ENCODE measurements at places on chromosomes 16 and 17.

GRCh38 chr17:15973834-15974233 is 25.7 kb downstream of the ZSWIM7 start:
- no peak for DNase-seq

GRCh38 chr16:86202267-86202666 is 303.3 kb downstream of the IRF8 start:
- no peak for DNase-seq

DNA sequence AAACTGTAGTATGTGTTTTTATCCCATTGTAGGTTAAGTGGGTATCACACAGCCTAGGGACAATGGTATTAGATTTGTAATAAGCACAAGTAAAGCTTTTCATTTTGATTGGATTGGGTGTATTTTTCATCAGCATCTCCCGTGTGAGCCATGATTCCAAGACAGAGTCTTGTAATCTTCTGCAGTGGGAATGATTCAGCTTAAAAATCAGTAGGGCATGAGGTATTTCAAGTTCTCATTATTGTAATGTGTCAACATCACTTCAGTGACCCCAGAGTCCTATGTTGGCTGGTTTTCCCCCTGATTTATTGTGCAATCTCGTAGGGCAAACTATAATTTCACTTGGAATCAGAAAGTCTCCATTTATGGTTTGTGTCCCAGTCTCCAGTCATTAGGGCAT is 833.2 kb upstream of the RBFOX1 start:
- no peak for DNase-seq

DNA sequence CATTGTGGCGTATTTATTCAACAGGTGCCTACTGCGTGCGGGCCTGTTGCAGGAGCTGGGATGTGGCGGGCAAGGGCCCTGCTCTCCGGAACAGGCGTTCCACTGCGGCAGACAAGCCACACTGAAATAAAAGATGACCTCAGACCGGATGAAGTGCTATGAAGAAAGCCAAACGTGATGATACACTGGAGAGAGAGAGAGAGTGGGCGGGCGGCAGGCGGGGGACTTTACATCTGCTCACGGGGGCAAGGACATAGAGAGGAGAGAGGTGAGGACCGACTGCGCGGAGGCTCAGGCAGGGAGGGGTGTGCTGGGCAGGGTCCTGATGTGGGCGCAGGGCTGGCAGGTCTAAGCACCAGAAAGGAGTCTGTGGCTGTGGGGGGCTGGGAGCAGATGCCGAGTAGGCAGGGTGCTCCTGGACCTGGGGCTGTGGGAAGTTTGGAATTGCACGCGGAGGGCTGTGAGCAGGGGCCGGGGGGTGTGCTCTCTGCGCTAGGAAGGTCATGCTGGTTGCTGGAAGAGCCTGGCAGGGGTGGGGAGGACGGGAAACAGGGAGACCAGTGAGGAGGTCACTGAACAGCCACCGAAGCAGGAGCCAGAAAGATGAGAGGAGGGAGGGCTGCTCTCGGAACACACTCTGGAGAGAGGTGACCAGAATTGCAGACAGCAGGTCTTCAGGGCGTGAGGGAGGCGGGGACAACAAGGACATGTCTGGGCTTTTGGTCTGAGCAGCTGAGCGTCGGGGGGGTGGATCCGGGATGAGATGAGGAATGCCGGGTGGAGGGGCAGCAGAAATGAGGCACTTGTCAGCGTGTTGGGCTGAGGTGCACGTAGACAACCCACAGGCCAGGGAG is 9.9 kb downstream of the MXRA7 start:
- DNase-seq = no peak
